ENCODE measurements at places on chromosomes 11 and 22.
A peak's percentile ranks its signal among the peaks of the same experiment; 100 is the strongest.

DNA sequence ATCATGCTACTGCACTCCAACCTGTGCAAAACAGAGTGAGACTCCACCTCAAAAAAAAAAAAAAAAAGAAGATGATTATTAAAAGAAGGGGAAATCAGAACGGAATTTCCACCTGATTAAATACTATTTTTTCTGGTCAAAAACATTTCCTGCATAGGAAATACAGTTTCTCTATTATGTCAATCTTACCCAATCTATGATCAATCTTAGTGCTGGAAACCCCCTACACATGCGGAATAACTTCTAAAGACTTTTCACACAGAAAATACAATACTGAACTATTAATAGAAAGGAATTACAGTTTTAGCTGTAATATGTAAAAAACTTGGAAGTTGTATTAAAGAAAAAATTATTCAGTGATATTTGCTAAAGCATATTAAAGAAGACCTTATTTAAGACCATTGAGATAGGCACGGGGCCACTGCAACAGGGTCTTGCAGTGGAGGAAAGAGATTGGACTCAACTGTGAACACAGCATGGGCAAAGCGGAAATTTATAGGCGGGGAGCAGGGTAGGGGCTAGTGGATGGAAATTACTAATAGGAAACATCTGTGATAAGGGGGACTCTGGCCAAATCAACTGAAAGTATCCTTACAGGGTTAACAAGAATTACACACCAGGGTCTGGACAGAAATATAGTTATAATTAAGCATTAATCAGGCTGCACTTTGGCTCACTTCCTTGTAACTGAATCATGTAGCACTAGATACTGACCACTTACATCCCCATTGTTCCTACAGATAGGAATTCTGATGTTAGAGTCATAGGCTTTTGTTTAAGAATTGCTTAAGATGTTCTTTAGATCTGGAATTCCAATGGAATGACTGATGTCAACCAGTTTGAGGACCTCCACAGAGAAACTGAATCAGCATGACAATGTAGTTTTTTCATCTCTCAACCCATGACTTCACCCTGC, 411.5 kb upstream of the DDI1 start:
- DNase-seq = no peak

- DNase-seq = no peak
Observed at GRCh38 chr11:30143098-30143705, 87.6 kb upstream of the FSHB start.

DNA sequence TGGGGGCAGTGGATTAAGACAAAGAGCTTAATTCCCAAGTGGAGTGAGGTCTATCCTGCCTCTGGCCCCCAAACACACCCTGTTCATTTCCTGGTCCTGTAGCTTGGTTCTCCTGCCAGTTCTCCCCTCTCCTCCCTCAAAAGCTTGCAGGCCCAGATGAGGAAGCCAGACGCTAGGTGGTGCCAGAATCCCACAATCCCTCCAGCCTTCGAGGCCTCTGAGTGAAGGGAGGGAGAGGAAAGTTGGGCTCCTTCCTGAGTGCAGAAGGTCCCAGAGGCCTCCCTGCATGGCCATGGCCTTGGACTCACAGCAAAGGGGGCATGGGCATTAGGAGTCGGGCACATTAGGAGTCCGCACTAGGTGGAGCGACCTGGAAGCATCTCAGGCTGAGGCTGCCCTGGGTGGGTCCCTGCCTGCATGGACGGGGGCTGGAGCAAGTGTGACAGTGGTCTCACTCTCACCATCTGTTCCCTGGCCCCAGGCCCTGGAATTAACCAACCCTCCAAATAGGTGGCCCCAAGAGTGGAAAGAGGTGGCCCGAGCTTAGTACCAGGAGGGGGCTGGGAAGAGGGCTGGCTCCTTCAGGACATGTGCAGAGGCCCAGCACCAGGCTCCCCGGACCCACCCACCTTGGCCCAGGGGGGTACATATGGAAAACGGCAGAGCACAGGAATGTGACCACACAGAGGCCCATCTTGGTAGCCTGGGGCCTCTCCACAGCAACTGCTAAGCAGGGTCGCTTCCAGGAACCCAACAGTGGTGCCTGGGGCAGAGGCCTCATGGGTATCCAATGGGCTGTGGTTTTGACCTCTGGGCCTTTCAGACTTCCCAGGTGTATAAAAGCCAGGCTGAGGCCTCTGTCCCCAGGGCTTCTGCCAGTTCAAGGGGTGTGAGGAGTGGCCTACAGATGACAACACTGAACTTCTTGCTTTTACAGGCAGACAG, 5.2 kb downstream of the FXYD2 start:
- peak; percentile 88 for DNase-seq

DNA sequence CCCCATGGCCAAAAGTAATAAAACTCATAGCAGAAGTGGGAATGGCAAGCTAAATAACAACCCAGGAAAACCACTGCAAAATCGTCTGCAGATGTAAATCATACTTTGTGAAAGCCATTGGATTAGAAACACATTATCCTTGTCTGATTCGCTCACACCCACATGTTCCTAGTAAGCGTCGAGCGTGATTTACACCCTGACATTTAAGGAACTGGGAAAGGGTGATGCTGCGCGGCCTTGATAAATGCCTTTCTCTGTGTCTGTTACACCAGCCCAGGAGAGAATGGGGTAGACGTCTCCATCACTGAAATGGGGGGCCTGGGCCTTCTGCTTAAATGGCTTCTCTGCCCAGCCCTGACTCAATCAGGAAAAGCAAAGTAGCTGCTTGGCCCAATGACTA, 162.7 kb downstream of the NTM start:
- DNase-seq = no peak

Measured in 8988T (cell line).